ENCODE measurements at places on chromosomes 2 and 18. TPM values are rescaled to one million over a fixed set of nuclear protein-coding genes. Genes with fewer than 3 reads are reported as not detected.

The TMEM198 gene
- 2.9 TPM for total RNA-seq

DNA sequence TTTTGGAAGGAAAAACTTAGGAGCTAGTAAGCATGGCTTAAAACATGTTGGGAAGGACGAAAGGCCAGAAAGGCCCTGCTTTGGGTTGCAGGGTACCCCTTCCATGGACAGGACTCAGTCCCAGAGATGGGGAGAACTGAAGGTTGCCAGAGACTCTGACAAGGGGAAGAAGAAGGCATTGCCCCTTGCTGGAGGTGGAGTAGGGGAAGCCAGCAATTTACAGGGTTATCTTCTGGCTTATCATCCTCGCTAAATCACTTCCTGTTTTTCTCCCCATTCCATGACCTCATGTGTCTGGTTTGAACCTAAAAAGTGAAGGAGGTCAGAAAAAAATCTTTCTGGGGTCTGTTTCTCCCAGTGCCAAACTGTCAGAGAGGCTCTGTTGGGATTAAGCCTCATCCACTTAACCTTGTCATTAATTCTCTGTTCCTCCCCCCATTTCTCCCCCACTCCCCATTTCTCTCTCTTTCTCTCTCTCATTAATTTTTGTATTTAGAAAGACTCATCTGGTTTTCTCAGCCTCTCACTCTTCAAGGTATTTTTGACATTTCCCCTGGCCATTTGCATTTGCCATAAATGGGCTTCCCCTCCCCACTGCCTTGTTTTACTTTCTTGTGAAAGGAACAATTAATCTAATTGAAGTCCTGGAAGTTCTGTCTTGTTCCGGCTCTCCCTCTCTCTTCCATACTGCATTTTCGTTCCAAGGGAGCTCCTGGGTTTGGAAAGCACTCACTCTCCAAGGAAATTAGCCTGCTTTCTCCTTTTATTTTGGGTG is 17.4 kb downstream of the NRP2 start:
- DNase-seq, result no peak
- peaks cover 27% of the 10 kb centered on the region for H3K4me1 ChIP-seq
- H3K4me3 ChIP-seq, result no peak overlapping the region

- H3K27me3 ChIP-seq, result no peaks in the 10 kb centered on the region
- DNase-seq, result no peak
- H3K36me3 ChIP-seq, result no peaks in the 10 kb centered on the region
- H3K4me3 ChIP-seq, result no peak overlapping the region
- H3K27ac ChIP-seq, result no peak overlapping the region
Observed at GRCh38 chr18:66990909-66991308, 387.0 kb upstream of the CDH19 start.

- H3K27ac ChIP-seq, result no peak overlapping the region
- no peak overlapping the region for H3K4me3 ChIP-seq
- no peaks in the 10 kb centered on the region for H3K36me3 ChIP-seq
- no peaks in the 10 kb centered on the region for H3K4me1 ChIP-seq
Observed at GRCh38 chr2:150832686-150833085, 345.2 kb upstream of the RND3 start.

The CBLN2 gene
- not detected for total RNA-seq

GRCh38 chr2:118697781-118698180 is 149.7 kb downstream of the EN1 start:
- DNase-seq, result no peak
- no peak overlapping the region for H3K4me3 ChIP-seq
- no peaks in the 10 kb centered on the region for H3K4me1 ChIP-seq
- H3K27ac ChIP-seq, result no peak overlapping the region

GRCh38 chr2:70887550-70888246 is 48.0 kb upstream of the ATP6V1B1 start:
- H3K4me3 ChIP-seq, result peak overlapping the region; percentile 21
- no peaks in the 10 kb centered on the region for H3K36me3 ChIP-seq
- H3K27me3 ChIP-seq, result peaks cover 100% of the 10 kb centered on the region
- peaks cover 23% of the 10 kb centered on the region for H3K4me1 ChIP-seq
- H3K27ac ChIP-seq, result no peak overlapping the region

The EMX1 gene
- total RNA-seq, result not detected

DNA sequence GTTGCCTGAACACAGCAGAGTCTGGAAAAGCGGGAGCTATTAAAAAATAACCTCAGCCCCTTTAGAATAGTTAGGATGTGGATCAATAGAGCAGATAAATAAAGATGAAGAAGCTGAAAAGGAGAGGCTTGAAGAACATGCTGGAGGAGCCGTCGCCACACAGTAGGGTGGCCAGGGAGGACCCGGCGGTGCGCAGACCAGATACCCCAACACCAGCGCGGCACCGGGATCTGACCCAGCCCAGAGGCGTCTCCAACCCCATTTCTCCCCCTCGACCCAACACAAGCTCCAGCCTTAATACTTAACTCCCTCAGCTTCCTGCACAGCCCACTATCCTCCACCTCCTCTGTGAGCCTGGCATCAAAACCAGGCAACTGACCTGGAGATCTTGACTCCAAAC is 16.0 kb downstream of the CYB5A start:
- peaks cover 56% of the 10 kb centered on the region for H3K4me1 ChIP-seq
- H3K36me3 ChIP-seq, result no peaks in the 10 kb centered on the region
- H3K27me3 ChIP-seq, result no peaks in the 10 kb centered on the region
- no peak overlapping the region for H3K4me3 ChIP-seq
- DNase-seq, result no peak
- H3K27ac ChIP-seq, result no peak overlapping the region

The SCN3A gene
- total RNA-seq, result 0.35 TPM

The LONRF2 gene
- 3.1 TPM for total RNA-seq

GRCh38 chr2:73902284-73902683 is 9.5 kb downstream of the ACTG2 start:
- H3K4me1 ChIP-seq, result no peaks in the 10 kb centered on the region
- no peaks in the 10 kb centered on the region for H3K36me3 ChIP-seq
- H3K4me3 ChIP-seq, result no peak overlapping the region
- no peak for DNase-seq

The CDK15 gene
- 0.73 TPM for total RNA-seq

The WDFY1 gene
- 45.5 TPM for total RNA-seq

- no peak for DNase-seq
- no peak overlapping the region for H3K27ac ChIP-seq
- no peak overlapping the region for H3K4me3 ChIP-seq
- H3K4me1 ChIP-seq, result no peaks in the 10 kb centered on the region
Observed at GRCh38 chr2:162712598-162712997, 126.0 kb downstream of the KCNH7 start.
